ENCODE measurements at places on chromosomes 1 and 21.

- no peak for DNase-seq
Observed at GRCh38 chr1:157966031-157966537, 27.4 kb upstream of the KIRREL1 start.

GRCh38 chr1:168476588-168477385 is 67.0 kb downstream of the XCL2 start:
- no peak for DNase-seq

DNA sequence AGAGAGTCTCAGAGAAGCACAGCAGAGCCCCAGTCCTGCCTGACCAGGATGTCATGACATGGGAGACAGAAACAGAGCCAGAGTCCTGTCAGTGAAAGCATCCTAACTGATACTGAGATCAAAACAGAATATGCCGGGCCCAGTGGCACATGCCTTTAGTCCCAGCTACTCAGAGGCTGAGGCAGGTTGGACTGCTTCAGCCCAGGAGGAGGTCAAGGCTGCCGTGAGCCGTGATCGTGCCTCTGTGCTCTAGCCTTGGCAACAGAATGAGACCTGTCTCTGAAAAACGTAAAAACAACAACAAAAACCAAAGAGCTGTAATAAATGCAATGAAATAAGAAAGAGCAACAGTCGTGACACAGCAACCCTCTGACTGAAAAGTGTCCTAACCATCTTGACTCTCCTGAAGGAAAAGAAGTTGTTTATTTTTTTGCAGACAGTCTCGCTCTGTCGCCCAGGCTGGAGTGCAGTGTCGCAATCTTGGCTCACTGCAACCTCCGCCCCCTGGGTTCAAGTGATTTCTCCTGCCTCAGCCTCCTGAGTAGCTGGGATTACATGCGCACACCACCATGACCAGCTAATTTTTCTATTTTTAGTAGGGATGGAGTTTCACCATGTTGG is 189.2 kb downstream of the SLC45A1 start:
- DNase-seq = no peak

- no peak for DNase-seq
Observed at GRCh38 chr1:64540265-64540791, 70.4 kb downstream of the CACHD1 start.

DNA sequence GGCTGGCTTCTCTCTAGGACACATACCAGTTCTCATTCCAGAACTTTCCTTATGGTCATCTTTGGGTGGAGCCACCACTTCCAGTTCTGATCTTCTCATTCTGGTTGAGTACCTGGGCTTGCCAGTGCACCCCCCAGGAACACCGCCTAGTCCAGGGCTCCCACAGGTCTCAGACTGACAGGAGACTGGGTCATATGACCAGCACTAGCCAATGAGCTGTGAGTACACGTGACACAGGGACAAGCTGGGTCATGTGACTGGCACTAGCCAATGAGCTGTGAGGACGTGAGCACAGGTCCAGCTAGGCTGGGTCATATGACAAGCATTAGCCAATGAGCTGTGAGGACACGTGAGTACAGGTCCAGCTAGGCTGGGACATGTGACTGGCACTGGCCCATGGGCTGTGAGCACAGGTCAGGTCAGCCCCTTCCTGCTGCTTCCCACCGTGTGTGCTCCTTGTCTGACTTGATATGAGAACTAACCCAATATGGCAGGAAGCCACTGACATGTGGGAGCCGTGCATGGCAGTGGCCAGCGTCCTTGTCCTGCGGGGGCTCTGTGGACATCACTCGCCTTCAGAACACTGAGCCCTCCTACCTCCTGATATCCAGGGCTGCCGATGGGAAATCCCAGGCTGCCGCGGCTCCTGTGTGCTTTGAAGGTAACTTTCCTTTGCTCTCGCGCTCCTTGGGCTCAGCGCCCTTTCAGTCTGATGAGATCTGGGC is 22.7 kb downstream of the KRTAP10-1 start:
- DNase-seq = no peak

Data from stimulated activated CD4-positive, alpha-beta T cell treated with anti-CD3 and anti-CD28 coated beads, Interleukin-15, amount 100 ng/mL, for 1 hour (primary cell).